ENCODE measurements at places on chromosomes 13 and 19.

- no peak for DNase-seq
Observed at GRCh38 chr19:35347171-35347929, at the start of gene FFAR1. Gene FFAR1 (plus strand): TSS chr19:35347902. CDS start chr19:35351552, 3,650 bp downstream.

- DNase-seq = no peak
Observed at GRCh38 chr19:31718032-31718431, 368.8 kb upstream of the TSHZ3 start.

- no peak for DNase-seq
Observed at GRCh38 chr13:34153428-34154180, 335.7 kb downstream of the RFC3 start.

- DNase-seq = peak; percentile 81
Observed at GRCh38 chr13:26914624-26915023, 154.0 kb upstream of the GPR12 start.

DNA sequence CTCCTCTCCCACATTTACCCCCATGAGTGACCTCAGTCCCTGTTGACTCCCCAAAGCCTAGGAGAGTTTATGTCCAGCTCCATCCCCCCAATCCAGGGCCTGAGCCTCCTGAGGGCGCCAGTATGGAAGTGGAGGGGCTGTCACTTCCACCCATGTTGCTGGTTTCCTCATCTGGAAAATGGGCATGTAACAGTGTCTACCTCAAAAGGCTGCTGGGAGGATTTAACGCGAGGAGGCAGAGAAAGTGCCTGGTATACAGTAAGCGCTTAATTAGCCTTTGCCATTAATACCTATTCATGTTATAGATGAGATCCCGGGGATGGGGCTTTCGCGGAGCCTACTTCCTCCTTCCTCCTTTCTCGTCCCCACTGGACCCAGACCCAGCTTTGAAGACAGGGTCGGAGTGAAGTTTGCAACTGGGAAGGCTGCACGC, 476 bp downstream of the TYK2 start:
- peak; percentile 28 for DNase-seq

DNA sequence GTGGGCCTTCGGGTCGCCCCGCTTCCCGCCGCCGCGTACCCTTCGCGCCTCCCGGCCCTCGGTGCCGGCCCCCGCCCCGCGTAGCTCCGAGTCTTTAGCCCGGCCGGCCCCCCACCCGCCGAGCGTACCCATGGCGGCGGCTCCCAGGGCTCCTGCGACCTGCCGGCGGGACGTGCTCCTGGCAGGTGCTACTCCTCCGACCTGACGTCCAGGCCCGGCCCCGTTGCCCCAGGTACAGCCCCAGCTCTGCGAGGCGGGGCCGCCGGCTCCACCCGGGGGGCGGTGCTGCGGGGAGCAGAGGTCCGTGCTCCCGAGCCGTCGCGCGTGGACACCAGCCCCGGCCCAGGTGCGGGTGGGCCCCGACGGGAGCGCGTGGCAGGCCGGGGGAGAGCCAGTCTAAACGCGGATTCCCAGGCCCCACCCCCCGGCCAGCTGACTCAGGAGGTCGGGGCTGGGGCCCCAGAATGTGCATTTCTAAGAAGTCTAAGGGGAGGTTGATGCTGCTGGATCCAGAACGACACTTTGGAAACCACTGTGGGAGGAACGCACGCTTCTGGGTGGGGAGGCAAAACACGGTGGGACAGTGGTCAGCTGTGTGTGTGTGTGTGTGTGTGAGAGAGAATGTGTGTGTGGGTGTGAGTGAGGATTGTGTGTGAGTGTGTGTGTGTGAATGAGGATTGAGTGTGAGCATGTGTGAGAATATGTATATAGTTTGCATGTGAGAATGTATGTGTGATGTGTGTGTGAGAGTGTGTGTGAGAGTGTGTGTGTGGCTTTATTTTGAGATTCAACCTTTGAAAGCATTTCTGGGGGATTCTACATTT, at the start of gene SLC15A1:
SLC15A1 (minus strand) TSS at position 206 of the 824 bp plus-strand sequence; CDS start at position 132, 74 bp downstream.
- no peak for DNase-seq

DNA sequence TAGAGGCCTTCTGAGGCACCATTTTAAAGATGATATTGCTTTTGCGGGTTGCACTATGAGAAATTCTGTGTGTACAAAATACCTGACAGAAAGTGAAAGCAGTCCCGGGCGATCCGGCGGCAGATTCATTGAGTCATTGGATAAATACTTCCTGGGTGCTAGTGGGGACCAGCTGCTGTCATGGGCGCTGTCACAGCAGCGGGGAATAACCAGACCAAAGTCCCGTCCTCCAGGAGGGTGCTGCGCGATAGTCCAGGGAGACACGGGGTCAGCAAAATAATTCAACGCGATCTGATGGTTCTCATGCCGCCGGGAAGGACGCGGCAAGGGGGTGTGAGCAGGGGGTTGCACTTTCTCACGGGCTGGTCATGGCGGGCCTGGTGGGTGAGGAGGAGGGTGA, 13.5 kb downstream of the ZFR2 start:
- no peak for DNase-seq

DNA sequence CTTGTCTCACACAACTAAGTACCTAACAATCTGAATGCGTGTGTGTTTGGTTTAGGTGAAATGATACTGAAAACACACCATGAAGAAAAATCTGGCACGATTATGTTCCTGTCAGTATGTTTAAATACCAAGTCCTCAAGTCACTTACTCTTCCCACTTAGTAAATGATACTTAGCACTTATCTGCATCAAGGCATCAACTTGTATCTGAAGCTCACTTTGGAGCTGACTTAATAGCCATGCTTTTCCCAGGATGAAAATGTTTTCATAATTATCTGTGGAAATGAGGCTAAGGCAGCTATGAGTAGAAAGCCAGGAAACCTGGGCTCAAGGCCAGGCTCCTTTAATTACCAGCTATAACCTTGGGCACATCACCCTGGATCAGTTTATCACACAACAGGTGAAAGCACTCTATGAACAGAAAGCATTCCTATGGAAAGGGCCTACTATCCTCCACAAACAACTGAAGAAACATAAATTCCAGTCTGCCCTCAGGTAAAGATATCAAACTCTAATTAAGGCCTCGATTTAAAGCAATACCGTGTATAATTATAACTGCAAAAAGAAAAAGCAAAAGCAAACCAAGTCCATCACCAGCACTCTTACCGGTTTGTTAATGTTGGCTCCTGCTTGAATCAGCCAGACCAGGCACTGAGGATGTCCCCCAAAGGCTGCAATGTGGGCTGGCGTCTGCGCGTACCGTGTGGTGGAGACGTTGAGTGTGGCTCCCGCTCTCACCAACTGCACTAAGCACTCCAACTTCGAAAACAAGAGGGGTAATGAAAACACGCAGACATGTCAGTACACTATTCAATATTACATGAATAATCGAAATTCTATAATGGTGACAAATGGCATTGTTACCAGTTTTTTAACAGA, 4.6 kb downstream of the ANKRD10 start:
- DNase-seq = no peak

GRCh38 chr19:22517496-22518411, 95.6 kb upstream of the ZNF98 start:
- DNase-seq = no peak
